ENCODE measurements at places on chromosomes 12 and 14.

DNA sequence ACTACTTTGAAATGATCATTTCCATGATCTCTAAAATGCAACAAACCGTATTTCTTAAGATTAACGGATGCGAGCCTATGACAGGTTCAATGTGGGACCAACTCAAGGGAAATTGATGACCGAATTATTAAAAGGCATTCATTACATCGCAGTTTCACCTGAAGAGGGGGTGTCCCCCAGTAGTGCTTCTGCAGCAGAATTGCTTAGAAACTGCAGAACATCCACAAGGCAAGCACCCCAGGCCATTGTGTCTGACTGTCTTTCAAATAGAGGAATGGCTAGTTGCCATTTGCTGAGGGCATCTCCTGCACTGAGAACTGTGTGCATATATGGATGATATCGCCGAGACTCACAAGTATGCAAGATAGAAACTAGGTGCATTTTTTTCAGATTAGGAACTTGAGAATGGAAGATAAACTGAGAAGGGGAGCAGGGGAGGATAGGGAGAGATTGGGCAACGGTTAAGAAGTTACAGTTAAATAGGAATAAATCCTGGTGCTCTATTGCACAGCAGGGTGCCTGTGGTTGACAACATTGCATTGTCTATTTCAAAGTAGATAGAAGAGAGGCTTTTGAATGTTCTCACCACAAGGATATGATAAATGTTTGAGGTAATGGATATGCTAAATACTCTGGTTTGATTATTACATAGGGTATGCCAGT, 234.3 kb upstream of the PLEKHG7 start:
- DNase-seq: no peak

DNA sequence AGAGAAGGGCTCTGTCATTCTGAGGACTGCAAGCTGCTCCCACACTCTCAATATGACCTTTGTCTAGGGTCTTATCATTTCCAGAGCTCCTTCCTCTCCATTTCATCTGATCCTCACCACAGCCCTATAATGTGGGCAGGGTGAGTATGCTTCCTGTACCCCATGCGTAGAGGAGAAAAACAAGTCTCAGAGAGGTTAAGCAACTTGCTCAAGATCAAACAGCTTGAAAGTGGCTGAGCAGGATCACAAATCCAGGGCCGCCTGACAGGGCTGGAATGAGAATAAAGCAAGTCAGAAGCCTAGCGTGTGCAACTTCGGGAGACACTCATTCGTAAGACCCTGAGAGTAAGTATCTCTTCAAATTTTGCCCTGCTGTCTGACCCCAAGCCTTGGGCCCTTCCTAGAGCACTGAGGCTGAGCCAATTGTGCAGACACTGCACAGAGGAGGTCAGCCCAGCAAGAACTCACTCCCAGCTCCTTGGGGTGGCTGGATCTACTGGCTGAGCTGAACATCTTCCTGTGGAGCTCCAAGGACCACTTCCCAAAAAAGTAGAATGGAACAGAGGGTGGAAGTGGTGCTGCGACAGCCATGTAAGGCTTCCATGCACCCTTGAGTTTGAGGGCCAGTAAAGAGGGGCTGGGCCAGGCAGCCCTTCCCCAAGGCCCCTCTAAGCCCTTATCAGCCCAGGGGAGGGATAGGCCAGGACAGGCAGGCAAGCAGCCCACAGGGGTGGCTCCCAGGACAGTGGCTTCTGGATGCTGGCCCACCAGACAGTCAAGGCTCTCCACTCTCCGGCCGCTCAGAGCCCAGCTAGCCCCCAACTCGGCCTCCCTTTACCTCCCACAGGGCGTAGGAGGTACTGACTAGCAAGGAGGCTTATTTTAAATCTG, 10.5 kb downstream of the ZFP36L1 start:
- DNase-seq: no peak

- no peak for DNase-seq
Measured at GRCh38 chr14:22071006-22071405, 397.4 kb upstream of the OR4E1 start.

DNA sequence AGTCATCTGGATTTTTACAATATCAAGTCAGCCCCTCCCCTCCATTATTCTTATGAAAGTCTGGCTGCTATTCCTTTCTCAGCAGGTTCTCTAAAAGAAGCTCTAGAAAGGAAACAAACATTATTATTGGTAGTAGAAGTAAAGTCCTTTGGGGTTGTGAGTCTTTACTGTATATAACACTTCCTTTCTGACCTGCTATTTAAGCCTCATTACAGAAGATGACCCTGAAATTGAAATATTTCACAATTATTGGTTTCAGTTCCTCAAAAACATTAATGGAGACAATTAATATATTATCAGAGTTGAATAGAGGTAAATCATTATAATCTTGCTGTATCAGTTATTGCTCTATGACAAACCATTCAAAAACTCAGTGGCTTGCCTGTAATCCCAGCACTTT, 19.3 kb downstream of the PLEKHA5 start:
- DNase-seq: no peak

DNA sequence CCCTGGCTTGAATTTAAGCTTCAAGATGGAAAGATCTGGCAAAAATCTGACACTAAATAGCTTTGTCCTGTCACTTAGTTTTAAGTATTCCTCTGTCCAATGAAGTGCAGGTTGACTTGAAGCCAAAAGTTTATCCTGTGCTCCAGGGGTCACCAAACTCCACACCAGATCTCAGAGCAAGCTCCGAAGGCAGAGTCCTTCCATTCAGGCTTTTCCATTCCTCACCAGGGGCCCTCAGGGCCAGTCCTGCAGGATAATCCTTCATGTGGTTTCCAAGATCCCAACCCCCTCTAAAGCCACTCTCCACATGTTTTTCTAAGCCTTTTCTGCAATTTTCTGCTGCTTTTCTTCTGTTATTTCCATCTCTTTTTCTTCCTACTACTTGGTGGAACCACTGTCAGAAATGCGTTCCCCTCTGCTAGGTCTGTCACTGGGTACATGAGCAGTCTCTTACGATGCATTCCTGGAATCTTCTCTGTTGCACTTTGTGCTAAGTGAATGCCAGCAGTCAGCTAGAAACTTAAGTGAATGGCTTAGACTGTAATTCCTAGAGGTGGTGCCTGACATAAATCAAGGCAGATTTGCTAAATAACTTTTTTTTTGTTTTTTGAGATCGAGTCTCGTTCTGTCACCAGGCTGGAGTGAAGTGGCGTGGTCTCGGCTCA, 251.4 kb downstream of the MSRB3 start:
- DNase-seq: no peak

- no peak for DNase-seq
Measured at GRCh38 chr14:55433880-55434804, 6.3 kb downstream of the TBPL2 start.

DNA sequence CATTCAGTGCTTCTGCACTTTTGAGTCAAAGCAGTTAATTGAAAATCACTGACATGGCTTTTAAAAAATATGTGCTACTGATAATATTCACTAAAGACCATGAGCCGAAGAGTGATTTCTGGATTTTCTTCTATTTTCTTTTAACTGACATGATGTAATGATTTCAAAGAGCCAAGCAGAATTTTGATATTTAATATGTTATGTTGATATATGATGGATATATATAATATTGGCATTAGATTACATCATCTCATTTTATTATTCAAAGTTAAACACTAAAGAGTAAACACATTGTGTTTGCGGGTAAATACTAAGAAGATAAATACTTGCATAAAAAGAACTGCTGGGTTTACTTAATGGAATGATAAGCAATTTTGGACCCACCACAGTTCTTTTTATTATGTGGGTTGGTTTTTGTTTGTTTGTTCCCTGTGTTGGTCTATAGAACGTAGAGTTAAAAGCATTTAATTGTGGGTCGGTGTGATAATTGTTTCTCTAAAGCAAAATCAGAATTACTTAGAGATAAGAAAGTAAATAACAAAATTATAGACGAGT, 692 bp downstream of the SPIC start:
- DNase-seq: no peak

GRCh38 chr12:20560935-20561334, 134.2 kb upstream of the SLCO1C1 start:
- DNase-seq: no peak

DNA sequence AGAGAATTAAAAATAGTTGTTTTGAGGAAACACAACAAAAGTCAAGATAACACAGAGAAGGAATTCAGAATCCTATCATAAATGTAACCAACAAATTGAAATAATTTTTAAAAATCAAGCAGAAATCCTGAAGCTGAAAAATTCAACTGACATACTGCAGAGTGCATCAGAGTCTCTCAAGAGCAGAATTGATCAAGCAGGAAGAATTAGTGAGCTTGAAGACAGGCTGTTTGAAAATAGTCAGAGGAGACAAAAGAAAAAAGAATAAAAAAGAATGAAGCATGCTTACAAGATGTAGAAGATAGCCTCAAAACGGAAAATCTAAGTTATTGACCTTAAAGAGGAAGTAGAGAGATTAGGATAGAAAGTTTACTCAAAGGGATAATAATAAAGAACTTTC, 65.8 kb upstream of the PPP2R5C start:
- no peak for DNase-seq

DNA sequence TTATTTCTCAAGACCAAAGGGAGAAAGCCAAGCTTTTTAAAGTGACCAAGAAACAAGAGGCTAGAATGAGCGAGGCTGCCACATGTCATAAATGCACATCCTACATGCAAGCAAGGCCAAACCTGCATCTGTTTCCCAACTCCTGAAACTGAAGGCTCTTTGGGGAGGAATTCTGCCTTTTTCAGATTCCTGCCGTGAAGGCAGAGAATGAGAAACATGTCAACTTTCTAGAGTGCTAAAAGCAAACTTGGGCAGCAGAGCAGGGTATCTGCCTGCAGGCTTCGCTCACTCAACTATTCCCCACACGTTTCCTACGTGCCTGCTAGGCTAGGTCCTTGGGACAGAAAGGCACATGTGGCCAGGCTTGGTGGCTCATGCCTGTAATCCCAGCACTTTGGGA, 15.2 kb downstream of the DPF3 start:
- no peak for DNase-seq

DNA sequence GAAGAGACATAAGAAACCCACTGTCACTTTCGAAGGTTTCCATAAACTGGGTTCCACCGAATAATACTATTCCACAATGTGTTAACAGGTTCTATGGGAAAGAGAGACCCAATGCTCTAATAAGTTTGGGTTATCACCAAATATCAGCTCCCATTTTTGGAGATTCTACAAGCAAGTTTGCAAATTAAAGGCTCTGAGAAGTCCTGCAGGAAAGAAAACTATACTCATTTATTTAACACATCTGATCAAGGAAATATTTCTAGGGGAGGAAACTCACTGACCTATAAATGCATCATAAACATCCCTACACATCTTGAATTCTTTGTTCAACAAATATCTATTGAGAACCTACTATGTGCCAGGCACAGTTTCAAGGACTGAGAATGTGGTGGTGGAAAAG, 161.4 kb downstream of the KSR2 start:
- no peak for DNase-seq

- no peak for DNase-seq
Measured at GRCh38 chr12:6375269-6376078, at the start of gene SCNN1A. Gene SCNN1A, minus strand, starts transcription at chr12:6375563. Its CDS starts 780 bp downstream, at chr12:6374783.

GRCh38 chr14:91293281-91293680, 48.8 kb upstream of the GPR68 start:
- no peak for DNase-seq

- no peak for DNase-seq
Measured at GRCh38 chr12:85519163-85519562, 239.1 kb downstream of the ALX1 start.

DNA sequence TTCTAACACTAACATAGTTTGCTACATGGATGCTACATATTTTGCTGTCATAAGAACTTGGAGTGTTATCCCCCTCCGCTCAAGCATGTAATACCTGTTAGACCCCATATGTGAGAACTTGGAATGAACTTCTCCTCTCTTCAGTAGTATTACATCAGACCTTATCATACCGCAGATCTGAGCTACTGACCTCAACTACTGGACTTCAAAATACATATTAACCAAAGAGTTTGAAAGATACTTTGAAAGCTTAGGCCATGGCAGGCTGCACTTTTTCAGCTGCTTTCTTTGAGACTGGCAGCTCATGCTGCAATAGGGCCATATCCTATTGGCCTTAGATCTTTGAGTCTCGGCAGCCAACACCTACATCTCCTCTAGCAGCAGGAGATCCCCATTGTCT, 74.8 kb downstream of the EEA1 start:
- no peak for DNase-seq

- peak; percentile 5 for DNase-seq
Measured at GRCh38 chr12:26701604-26702215, 131.3 kb downstream of the ITPR2 start.

DNA sequence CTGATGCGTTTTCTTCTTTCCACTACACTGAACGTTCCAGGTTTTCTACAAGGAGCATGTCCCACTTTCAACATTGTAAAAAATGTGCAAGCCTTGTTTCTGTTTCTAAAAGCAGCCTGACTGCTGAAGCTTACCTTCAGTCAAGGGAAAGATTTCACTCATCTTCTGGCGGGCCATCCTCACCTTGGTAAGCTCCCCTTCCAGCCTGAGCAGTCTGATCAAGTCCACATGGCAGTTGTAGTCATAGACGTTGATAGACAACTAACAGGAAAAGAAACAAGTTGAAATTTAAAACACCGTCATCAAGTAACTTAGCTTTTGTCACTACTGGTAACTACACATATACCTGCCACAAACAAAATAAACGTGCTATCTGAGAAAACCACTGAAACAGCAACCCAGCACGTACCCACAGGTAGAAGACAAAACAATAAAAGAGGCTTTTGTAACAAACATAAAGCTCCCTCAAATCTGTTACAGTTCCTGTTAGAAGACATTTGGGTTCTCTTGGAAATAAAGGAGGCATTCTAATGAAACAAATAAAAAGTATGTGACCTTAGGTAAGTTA, 11.9 kb downstream of the SART3 start:
- no peak for DNase-seq

- no peak for DNase-seq
Measured at GRCh38 chr12:807041-807735, 54.8 kb downstream of the WNK1 start.

- no peak for DNase-seq
Measured at GRCh38 chr14:60720391-60720790, 3.8 kb downstream of the SIX4 start.

- no peak for DNase-seq
Measured at GRCh38 chr12:2263901-2264300, 211.1 kb downstream of the CACNA1C start.

DNA sequence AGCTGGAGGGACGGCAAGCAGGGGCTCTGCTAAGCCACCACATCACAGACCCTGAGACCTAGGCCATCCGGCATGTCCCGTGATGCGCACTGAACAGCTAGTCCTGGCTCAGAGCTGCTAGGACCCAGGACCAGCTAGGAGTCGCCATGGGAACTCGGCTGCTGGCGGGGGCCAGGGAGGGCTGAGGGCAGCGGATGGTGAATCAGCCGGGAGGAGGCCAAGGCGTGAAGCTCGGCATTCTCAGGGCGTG, 5.1 kb downstream of the AHNAK2 start:
- no peak for DNase-seq

DNA sequence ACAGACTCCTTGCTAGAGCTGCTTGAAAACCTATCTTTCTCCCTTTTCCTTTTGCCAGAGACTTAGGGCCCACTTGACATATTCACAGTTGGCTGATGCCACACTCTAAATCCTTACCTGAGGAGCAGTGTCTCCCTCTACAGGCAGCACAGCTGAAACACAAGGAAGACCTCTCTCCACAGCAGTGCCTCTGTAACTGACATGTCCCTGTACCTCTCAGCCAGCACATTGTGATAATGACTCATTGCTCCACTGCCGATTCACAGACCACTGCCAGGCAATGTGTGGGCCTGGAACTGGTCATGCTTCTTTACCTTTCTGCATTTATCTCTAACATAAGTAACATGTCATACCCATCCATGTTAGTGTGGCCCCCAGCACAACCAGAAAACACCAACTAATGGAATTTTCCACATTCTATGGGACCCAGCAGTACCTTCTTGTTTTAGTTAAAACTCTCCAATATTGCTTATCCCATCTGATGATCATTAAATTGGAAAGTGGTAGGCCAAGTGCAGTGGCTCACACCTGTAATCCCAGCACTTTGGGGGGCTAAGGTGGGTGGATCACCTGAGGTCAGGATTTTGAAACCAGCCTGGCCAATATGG, 56.5 kb downstream of the GTF2A1 start:
- DNase-seq: peak; percentile 74

Measured in NCI-H1436 (cell line).